Stimulated activated naive CD4-positive, alpha-beta T cell treated with Interleukin-2 at 50 U/mL for 16 hours (primary cell): ENCODE measurements at places on chromosomes 11 and 22.

DNA sequence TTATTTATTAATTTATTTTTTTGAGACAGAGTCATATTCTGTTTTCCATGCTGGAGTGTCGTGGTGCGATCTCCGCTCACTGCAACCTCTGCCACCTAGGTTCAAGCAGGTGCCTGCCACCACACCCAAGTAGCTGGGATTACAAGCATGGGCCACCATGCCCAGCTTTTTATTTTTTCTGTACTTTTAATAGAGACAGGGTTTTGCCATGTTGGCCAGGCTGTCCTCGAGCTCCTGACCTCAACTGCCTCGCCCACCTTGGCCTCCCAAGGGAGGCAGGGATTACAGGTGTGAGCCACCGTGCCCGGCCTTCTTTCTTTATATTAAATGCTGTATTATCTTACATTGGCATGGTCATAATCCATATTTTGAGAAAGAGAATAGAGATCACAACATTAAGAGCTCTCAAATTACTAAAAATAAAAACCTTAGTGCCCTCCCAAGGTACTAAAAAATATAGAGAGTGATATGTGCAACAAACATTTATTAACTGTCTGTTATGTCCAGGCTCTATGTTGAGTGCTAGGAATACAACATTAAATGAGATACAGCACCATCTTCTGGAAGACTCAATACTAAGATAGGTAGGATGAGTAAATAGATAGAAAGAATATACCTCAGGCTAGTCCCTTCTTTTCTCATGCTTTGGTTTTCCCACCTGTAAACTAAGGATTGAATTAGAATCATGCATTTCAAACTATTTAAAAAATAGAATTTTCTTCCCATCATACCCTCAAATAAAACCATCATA, 84.1 kb downstream of the BBOX1 start:
- DNase-seq = no peak

GRCh38 chr11:70226967-70227366, 23.9 kb downstream of the FADD start:
- DNase-seq = no peak

GRCh38 chr11:128058580-128059208, 528.7 kb downstream of the ETS1 start:
- DNase-seq = no peak

GRCh38 chr11:118136801-118137200, 15.8 kb downstream of the SCN4B start:
- no peak for DNase-seq

- no peak for DNase-seq
These were observed 55.2 kb downstream of the NECTIN1 start for GRCh38 chr11:119673759-119674336.

GRCh38 chr11:130448416-130449309, at the start of gene ADAMTS15:
TSS of gene ADAMTS15 (plus strand) at chr11:130448645. CDS start at chr11:130448974, 329 bp downstream.
- DNase-seq = no peak
